Stimulated activated CD8-positive, alpha-beta memory T cell treated with anti-CD3 and anti-CD28 coated beads, Interleukin-12 subunit alpha, Interleukin-12 subunit beta, amount 100 ng/mL, for 4 hours (primary cell): ENCODE measurements at places on chromosomes 16 and 17.

GRCh38 chr17:28698253-28698941, 13.3 kb downstream of the PROCA1 start:
- DNase-seq, result no peak

- DNase-seq, result no peak
Measured at GRCh38 chr16:85749771-85750145, 1.1 kb downstream of the C16orf74 start.

DNA sequence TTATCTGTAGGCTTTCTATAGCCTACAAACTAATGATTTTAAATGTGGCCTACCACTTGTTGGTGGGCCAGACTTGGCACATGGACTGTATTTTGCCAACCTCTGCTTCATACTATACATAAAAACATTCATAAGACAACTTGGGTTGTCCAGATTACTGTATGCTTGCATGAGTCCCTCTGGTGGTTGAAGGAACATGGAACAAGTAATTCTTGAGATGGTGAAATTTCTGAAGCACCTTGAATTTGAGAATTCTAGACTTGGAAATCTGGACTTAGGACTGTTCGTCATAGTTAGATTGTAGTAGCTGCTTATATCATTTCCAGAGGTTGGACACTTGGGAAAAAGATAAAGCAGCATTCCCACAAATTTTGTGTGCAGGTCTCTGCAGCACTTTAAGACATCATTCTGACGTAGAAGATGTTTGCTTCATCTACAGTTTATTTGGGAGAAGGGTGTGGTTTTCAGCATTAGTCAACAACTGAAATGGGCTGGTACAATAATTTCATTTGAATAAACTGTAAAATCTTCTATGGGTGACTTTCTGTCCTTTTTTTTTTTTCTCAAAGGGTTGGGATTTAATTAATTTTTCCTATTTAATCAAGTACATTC, 31.2 kb downstream of the NFATC3 start:
- no peak for DNase-seq

GRCh38 chr16:50767197-50767596, 25.3 kb downstream of the CYLD start:
- no peak for DNase-seq
